ENCODE measurements at places on chromosomes 4 and X. TPM values are rescaled to one million over a fixed set of nuclear protein-coding genes. Genes with fewer than 3 reads are reported as not detected.

DNA sequence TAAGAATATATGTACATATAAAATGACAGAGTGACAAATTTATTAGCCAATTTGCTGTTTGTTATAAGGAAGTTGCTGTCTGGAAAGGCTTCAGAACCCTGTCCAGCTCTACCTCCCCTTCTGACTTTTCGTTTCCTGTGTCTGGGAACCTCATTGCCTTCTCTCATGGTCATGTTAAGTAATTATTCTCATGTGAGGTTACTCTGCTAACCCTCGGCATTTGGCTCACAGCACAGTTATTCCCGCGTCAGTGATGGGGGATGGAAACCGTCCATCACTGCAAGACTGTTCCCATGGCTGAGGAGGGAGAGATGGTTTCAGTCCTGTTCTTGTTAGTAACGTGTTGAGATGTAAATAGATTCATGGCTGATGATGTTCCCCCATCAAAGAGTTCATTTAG is 11.9 kb downstream of the EDNRA start:
- no peak for DNase-seq

- DNase-seq, result no peak
Measured at GRCh38 chr4:59135248-59135985, 2025.2 kb upstream of the IGFBP7 start.

GRCh38 chr4:151114986-151115385 is 15.6 kb downstream of the RPS3A start:
- no peak for DNase-seq

DNA sequence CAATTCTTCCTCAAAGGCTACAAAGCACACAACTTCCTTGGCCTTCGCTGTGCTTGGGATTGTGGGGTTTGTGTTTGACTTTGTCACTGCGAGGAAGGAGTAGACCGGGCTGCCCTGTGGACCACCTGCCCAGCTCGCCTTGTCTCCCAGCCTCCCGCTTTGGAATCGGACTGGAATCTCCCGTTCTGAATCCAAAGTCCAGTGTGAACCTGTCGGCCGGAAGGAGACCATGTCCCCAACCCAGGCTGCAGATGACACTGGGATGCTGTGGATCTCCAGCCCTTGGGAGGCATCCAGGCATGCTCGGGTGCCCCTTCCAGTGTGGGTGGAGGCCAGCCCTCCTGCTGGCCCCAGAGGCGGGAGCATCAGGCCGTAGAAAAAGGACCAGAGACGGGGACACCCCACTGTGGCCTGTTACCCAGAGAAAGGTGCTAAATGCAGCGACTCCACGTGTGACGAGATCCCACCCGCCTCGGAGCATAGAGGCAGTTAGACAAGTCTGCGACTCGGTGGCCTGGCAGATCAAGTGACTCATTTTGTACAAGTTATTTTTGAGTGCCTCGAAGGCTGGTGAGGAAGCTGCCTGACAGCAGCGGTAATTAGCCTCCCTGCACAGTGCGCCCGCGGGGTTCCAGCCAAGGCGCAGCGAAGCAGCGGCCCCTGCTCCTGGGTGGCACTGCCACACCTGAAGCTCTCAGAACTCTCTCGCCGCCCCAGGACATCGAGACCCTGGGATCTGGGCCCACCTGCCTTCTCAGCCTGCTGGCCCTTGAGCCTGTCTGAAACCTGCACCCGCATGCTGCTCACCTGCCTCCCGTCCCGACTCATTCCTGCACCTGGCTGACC is 57.5 kb downstream of the ADRA2C start:
- DNase-seq, result no peak

BMPR1B gene
- 13.9 TPM for total RNA-seq

NPY1R gene
- total RNA-seq, result 40.2 TPM

GATA1 gene
- 0.57 TPM for total RNA-seq

Data from aorta (tissue), 5 donors.